ENCODE measurements at places on chromosomes 2 and 18.

- peak; percentile 52 for DNase-seq
Measured at GRCh38 chr18:3604498-3605408, 154.8 kb downstream of the TGIF1 start.

- peak; percentile 65 for DNase-seq
Measured at GRCh38 chr2:207165121-207166038, at the start of gene KLF7. KLF7 (minus strand) TSS chr2:207165948; CDS start chr2:207165568, 380 bp downstream.

DNA sequence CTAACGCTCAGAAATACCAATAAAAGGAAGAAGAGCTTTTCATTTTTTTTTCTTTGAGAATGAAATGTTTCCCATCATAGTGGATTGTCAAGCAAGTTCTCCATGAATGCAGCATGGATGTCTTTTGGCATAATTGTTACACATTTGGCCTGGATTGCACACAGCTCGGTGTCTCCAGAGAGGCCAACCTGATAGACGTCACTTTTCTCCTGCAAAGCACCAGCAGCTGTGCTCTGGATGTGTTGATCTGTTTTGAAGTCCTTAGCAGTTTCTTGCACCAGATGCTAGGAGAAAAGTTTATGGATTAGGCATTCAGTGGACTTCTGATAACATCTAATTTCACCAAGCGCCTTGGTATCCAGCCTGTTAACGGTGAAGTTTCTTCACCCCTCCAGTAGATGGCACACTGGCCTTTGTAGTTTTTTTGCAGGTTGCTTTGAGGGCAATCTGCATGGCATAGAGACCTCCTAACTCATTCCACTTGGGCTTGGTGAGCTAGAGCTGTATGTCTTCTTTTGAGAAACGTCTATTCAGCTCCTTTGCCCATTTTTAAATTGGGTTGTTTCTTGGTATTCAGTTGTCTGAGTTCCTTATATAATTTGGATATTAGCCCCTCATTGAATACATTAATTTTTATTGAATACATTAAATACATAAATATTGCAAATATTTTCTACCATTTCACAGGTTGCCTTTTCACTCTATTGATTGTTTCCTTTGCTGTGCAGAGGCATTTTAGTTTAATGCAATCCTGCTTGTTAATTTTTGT is 59.7 kb downstream of the PTH2R start:
- DNase-seq: peak; percentile 35

DNA sequence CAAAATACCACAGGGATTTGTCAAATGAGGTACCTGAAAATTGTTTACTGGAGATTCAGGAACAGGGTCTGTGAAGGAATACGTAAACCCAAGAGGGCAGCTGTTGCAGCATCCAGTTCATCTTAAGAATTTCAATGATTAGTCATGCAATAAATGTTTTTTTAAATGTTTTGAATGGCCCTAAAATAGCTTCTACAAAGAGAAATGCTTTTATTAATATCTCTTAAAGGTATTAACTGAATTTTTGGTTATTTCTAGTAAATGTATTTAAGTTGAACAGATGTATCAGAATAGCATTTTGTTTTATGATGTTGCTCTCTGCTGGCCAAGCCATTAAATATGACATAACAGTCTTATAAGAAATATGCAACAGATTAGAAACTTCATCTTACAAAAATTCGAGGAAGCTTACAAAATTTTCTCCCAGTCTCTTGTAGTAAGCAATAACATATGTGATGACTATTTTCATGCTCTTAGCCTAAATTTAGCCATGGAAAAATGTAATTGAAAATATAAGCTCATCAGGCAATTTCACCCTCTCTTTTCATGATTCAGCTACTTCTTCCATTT is 863.9 kb downstream of the SUCLG1 start:
- no peak for DNase-seq

- DNase-seq: no peak
Measured at GRCh38 chr18:48729404-48729803, 190.6 kb downstream of the CTIF start.

DNA sequence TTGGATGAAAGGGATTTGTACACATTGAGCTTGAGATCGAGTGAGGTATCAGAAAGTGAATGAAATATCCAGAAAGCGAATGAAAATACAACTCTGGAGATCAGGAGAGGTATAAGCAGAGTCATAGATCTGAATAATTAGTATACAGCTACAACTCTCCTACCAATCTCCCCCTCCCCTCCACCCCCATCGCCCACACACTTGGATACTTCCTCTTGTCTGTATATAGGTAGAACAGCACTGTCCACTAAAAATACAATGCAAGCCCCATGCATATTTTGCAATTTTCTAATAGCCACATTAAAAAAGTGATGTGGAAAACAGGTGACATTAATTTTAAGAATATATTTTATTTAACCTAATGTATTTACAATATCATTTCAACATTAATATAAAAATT is 23.7 kb upstream of the WIPF1 start:
- DNase-seq: no peak

All from activated CD8-positive, alpha-beta T cell treated with anti-CD3 and anti-CD28 coated beads, Interleukin-2, amount 10 ng/mL, durations not matched to agents 7 days and 5 days (primary cell).